T-helper 9 cell (primary cell): ENCODE measurements at places on chromosomes 13 and 19.

DNA sequence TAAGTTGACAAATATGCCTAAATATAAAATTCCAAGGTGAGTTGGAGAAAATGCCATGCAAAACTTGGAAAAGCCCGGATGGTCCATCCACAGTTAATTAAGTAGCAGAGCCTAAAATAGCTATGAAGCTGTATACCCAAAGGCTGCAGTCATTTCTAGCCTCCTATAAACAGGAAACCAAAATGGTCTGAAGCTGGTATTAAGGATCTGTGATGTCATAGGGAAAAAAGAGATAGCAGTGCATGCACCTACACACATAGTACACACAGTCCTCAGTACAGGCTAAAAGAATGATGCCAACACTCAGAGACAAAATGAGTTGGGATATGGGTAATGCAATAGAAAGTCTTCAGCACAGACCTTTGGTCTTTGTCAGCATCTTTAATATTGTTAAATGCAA, 736.9 kb downstream of the EFNB2 start:
- no peak for DNase-seq

DNA sequence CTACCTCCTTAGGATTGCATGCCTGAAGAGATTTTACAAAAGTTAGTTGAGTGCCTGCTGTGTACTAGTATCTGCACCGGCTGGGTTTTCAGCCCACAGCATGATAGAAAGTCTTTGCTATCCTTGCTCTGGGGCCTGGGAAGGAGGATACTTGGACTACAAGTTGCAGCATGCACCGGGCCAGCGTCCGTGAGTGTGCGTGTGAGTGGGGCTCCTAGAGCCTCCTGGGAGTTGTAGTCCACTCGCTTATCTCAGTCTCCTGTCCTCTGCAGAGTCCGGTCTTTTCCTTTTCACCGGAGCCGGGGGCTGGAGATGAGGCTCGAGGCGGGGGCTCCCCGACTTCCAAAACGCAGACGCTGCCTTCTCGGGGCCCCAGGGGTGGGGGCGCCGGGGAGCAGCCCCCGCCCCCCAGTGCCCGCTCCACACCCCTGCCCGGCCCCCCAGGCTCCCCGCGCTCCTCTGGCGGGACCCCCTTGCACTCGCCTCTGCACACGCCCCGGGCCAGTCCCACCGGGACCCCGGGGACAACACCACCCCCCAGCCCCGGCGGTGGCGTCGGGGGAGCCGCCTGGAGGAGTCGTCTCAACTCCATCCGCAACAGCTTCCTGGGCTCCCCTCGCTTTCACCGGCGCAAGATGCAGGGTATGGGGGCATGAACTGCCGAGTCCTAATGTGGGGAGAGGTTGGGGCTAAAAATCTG, 20.6 kb downstream of the BRSK1 start:
- DNase-seq, result no peak

DNA sequence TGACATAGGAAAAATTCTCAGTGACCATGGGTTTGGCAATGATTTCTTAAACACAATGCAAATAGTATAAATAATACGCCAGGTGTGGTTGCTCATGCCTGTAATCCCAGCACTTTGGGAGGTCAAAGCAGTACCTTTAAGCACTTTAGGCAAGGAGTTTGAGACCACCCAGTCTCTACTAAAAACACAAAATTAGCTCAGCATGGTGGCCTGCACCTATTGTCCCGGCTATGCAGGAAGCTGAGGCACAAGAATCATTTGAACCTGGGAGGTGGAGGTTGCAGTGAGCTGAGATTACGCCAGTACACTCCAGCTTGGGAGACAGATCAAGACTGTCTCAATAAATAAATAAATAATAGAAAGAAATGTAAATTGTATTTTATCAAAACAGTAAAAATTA, 356.5 kb upstream of the SLITRK6 start:
- no peak for DNase-seq

DNA sequence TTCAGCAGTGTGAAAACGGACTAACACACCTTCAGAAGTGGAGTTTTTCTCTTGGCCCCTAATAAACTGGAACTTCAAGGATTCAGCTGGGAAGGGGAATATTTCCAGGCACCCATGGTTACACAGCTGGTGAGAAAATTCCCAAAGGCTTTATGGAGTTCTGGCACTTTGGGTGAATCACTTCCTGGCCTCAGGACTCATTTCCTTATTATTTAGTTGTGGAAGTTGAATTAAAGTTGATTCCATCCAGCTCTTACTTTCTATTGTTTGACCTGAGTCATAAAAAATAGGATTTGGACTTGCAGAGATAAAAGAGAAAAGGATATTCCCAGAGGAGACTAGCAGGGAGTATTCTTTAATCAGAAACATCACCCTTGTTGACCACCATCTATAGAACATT, 882.1 kb downstream of the UQCRFS1 start:
- no peak for DNase-seq

DNA sequence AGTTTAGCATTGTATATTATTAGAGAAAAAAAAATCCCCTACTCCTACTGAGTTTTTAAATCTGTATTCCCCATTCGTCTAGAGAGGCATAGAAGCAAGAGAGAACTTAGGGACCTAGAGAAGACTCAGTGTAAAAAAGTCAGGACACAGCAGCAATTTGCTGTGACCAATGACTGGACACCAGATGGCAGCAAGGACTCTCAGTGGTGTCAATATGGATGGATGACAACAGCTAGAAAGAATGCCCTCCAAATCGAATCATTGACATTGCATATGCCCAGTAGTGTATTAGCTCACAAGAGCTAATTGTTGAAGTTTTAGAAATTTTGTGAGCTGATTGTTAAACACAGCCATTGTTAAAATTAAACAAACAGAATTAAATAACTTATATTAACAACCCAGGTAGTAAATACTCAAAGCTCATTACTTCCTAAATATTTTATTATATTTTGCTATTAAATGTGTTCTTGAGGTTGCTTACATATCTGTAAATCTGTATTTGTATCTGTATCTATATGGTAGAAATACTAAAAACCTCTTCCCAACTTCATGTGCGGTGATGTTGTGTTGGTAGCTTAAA, 43.9 kb downstream of the SIAH3 start:
- no peak for DNase-seq
